ENCODE measurements at places on chromosomes 13 and 19. TPM values are rescaled to one million over a fixed set of nuclear protein-coding genes. Genes with fewer than 3 reads are reported as not detected.

DNA sequence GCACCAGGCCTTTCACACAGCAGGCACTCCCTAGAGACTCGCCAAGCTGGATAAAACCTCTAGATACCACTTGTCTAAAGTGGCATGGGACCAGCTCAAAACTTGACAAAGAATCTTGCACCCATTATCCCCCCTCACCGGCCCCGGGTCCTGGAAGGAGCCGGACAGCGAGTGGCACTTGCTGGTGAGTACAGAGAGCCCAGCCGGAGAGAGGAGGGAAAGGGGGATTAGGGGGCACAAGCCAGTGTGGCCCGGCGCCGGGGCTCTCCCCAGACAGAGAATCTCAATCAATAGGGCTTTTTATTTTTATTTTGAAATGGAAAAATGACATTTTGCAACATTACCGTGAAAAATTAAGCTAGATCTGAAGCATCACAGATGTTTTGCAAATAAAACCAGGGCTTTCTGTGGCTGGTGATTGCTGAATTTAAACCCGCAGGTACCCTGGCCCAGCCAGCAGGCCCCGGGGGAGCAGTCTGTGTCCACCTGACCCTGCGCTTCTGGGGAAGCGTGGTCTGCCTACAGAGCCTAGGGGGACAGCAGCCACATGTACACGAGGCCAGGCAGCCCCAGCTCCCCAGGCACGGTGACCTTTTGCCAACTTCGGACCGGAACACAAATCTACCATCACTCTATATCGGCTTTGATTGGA lies 10.0 kb upstream of the VSTM2B start:
- no peak overlapping the region for H3K27ac ChIP-seq
- no peak for DNase-seq
- H3K36me3 ChIP-seq = no peaks in the 10 kb centered on the region
- H3K4me1 ChIP-seq = no peaks in the 10 kb centered on the region
- no peaks in the 10 kb centered on the region for H3K27me3 ChIP-seq

DNA sequence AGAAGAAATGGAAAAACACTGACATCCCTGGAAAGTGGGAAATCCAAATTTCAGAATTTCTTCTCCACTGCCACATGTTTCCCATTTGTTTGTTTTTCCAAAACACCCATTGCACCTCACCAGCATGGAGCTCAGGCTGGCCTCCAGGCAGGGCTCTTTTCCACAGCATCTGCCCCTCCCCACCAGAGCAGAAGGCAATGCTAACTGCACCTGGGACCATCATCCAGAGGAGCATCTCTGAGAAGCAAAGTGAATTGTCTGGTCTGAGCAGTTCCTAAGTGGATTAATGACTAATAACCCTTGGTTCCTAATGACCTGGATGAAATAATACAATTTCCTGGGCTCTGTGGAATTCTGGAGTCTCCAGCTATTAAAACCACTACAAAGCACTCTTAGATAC lies 8.8 kb upstream of the CYSLTR2 start:
- H3K27ac ChIP-seq = no peak overlapping the region
- no peaks in the 10 kb centered on the region for H3K27me3 ChIP-seq
- H3K4me3 ChIP-seq = no peak overlapping the region
- no peaks in the 10 kb centered on the region for H3K4me1 ChIP-seq
- no peak for DNase-seq

DNA sequence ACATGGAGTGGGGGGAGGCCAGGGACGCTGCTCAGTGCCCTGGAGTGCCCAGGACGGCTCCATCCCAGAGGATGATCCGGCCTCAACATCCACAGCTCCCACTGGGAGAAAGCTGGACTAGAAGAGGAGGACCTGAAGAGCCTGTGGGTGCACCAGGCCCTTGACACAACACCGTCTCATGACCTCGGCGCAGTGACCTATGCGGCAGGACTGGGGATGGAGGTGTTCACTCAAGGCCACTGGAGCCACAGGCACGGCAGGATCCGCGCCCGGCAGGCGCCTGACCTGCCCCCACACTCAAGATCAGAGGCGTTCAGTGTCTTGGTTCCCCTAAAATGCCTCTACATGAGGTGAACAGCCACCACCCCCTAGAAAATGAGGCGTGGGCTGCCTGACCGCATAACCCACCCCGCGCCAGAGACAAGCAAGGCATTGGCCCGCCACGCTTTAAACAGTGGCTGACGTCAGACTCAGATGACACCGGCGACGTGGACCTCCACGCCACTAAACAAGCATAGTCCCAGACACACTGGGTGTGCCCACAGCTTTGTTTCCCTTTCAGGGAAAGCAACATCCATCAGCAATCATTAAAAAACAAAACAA lies 8.0 kb downstream of the SGTA start:
- no peak overlapping the region for H3K27ac ChIP-seq
- no peaks in the 10 kb centered on the region for H3K36me3 ChIP-seq
- no peak overlapping the region for H3K4me3 ChIP-seq
- DNase-seq = no peak
- H3K4me1 ChIP-seq = peaks cover 10% of the 10 kb centered on the region

DNA sequence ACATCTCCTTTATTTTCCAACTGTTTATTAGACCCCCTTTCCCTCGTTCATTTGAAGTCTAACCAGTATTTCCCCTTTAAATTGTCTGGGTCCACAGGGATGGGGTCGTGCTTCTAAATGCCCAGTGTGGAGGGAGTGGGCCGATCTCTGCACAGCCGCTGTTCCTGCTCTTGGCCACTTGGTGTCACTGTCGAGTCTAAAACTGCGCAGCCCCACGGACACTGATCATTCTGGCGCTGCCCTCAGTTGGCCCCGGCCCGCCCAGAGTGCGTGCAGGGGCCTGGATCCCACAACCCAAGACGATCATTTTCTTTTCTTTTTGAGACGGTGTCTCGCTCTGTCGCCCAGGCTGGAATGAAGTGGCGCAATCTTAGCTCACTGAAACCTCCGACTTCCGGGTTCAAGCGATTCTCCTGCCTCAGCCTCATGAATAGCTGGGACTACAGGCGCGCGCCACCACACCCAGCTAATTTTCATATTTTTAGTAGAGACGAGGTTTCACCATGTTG lies 12.0 kb downstream of the WDR88 start:
- no peaks in the 10 kb centered on the region for H3K36me3 ChIP-seq
- no peak overlapping the region for H3K4me3 ChIP-seq
- DNase-seq = peak; percentile 73
- no peaks in the 10 kb centered on the region for H3K4me1 ChIP-seq
- no peak overlapping the region for H3K27ac ChIP-seq

- no peaks in the 10 kb centered on the region for H3K36me3 ChIP-seq
- no peaks in the 10 kb centered on the region for H3K27me3 ChIP-seq
- H3K4me3 ChIP-seq = no peak overlapping the region
Observed at GRCh38 chr13:92745258-92745657, 481.3 kb upstream of the GPC6 start.

DACH1 gene
- total RNA-seq = 1.7 TPM

CEACAM3 gene
- not detected for total RNA-seq

TMPRSS9 gene
- 0.07 TPM for total RNA-seq

ADGRE2 gene
- total RNA-seq = 1.1 TPM

Measured in ovary (tissue), 10 donors.